NCI-H1105 (cell line): ENCODE measurements at places on chromosomes 5 and 9.

- no peak for DNase-seq
These were observed 4.8 kb downstream of the CD274 start for GRCh38 chr9:5455181-5455580.

DNA sequence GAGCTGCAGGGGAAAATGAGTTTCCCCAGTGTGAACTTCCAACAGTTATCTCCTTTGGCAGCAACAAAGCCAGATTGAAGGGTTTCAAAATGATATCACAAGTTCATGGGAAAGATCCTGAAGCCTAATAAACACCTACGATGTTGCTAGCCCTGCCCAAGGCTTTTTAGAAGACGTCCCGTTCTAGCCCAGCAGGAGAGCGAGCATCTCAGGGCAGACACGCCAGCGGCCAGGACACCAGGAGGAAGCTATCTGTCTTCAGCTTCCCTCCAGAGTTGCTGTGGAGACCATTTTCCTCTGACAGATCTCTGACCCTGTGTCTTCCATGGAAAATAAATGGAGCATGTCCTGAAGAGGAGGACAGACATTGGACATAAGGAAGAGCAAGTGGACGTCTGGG is 98.4 kb downstream of the FBXO38 start:
- DNase-seq: no peak

GRCh38 chr9:78609450-78609849 is 312.5 kb downstream of the PSAT1 start:
- peak; percentile 19 for DNase-seq

- DNase-seq: no peak
These were observed 93.4 kb downstream of the PLPPR1 start for GRCh38 chr9:101121836-101122399.
